ENCODE measurements at places on chromosomes 4 and X. TPM values are rescaled to one million over a fixed set of nuclear protein-coding genes. Genes with fewer than 3 reads are reported as not detected.
A peak's percentile ranks its signal among the peaks of the same experiment; 100 is the strongest.

- no peak for DNase-seq
Measured at GRCh38 chr4:64538219-64538618, 129.0 kb upstream of the TECRL start.

GRCh38 chrX:113962343-113962742 lies 621.5 kb upstream of the HTR2C start:
- DNase-seq, result no peak

DNA sequence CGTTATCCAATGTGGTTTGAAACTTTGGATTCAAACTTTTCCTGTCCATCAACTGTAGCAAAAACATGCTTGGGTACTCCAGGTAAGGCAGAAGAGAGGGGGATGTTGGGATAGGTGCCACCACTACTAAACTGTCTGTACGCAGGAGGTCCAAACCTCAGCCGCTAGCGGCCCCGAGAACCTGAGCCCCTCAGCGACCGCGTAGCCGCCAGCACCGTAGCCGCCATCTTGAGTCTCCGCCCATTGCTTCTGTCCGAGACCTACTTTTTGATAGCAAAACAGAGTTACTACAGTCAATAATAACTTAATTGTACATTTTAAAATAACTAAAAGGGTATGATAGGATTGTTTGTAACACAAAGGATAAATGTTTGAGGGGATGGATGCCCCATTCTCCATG lies 119.9 kb upstream of the GRID2 start:
- DNase-seq, result no peak

DNA sequence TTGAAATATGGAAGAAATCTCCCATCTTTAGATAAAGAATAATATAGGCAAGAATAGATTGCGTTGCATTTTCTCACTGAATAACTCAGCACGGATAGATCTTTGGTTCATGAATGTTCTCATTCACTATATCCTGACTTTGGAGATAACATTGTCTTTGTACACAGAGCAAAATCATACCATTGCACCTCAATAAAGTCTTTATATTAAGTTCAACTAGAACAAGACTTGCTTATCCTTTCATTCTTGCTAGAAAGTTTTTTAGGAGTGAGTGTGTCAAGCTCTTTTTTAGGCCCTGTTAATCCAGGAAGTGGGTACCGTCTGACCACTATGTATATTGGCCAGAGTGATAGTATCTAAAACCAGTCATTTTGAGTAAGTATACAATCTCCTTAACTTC lies 658.7 kb downstream of the FSTL5 start:
- no peak for DNase-seq

GRCh38 chr4:10239982-10240654 lies 123.5 kb upstream of the WDR1 start:
- no peak for DNase-seq

DNA sequence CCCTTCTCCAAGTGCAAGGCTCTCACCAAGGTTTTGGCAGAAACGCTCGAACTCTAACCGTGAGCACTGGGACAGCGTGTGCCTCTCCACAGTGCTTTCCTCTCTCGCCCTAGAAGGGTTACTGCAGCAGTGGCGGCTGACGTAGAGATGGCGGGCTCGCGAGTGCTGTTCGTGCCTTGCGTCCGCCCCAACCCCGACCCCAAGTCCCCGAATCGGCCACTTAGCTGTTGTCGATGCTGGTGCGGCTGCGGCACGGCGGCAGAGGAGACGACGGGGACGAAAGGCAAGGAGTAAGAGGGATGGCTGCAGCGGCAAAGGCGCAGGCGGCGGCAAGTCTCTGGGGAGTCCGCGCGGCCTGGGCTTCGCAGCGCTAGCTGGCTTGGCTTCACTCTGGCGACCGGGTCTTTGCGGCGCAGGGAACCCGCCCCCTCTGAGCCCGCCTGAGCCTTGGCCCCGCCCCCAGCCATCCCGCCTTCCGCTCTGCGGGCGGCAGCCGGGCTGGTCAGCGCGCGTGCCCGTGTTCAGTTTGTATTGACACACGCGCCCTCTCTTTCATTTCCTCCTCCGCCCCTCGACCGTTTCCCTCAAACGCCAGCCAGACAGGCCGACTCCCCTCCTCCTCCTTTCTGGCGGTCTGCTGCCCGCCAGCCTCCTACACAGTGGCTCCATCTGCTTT lies at the start of gene SPIN4:
Gene SPIN4 (minus strand): TSS at position 392 of the 676 bp plus-strand sequence. CDS start 513 bp downstream, outside the sequence.
- DNase-seq, result peak; percentile 83

GRCh38 chr4:4472344-4472958 lies 69.4 kb downstream of the STX18 start:
- no peak for DNase-seq

DNA sequence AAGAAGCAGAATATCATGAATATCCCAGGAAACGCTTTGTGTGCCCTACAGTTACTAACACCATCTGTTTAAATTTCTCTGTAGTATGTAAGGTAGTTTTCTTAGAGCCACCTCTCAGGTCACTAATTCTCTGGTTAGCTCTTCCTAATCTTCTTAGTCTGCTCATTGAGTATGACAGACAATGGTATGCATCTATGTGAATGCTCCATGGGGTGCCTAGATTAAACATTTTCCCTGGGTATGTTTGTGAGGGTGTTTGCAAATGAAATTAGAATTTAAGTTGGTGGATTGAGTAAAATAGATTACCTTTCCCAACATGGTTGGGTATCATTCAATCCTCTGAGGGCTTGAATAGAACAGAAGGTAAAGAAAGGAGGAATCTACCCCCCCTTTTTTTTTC lies 233.0 kb downstream of the PCDH18 start:
- DNase-seq, result no peak

PCYT1B gene
- 0.86 TPM for total RNA-seq

DCTD gene
- 116 TPM for total RNA-seq

All from fibroblast of villous mesenchyme (primary cell).